ENCODE measurements at places on chromosomes 3 and 15. TPM values are rescaled to one million over a fixed set of nuclear protein-coding genes. Genes with fewer than 3 reads are reported as not detected.

- DNase-seq, result no peak
Measured at GRCh38 chr3:143751643-143752178, 96.6 kb downstream of the SLC9A9 start.

GRCh38 chr3:129122412-129123011 lies 908 bp upstream of the RAB43 start:
- DNase-seq, result no peak

DNA sequence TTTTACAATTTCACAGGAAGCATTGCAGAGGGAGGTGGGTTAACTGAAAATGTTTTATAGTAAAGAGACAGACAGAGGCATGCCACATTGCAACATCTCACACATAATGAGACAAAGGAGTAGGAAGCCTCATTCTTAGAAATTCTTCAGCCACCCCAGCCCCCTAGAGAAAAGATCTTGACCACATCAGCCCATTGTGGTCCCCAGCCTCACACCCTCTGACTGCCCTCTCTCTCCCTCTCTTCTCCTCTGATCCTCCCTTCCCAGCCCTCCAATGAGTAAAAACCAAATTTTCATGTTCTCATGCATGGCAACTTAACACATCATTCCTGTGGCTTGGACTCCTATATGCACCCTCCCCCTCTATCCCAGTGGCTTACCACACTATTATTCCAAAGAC lies 174.1 kb downstream of the UACA start:
- peak; percentile 37 for DNase-seq

- DNase-seq, result no peak
Measured at GRCh38 chr15:47384341-47384740, 333.0 kb upstream of the SEMA6D start.

GRCh38 chr15:71678191-71678590 lies 132.2 kb upstream of the NR2E3 start:
- no peak for DNase-seq

GRCh38 chr15:29066310-29066709 lies 180.5 kb downstream of the APBA2 start:
- no peak for DNase-seq

- no peak for DNase-seq
Measured at GRCh38 chr15:63942486-63943365, 103.6 kb downstream of the DAPK2 start.

DNA sequence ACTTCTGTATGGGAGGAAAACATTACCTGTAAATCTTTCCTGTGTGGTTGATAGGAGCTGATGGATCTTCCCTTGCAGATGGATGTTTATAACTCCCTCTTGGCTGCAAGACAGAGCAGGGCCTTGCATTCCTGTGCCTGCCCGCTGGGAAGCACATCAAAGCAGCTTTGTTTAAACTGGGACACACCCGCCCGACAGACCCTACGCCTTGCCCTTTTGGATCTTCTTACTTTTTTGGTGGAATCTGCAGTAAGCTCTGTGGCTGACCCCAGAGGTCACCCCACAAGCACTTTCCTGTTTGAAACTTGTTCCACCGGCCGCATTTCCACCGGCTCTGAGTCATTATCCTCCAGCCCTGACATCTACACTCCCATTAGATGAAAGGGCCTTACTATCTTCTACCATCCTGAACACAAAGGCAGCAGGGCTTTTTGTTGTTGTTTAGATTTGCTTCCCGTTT lies 244.1 kb upstream of the STT3B start:
- peak; percentile 79 for DNase-seq

The SPINK8 gene
- not detected for total RNA-seq

The BTLA gene
- 17.1 TPM for total RNA-seq

DNA sequence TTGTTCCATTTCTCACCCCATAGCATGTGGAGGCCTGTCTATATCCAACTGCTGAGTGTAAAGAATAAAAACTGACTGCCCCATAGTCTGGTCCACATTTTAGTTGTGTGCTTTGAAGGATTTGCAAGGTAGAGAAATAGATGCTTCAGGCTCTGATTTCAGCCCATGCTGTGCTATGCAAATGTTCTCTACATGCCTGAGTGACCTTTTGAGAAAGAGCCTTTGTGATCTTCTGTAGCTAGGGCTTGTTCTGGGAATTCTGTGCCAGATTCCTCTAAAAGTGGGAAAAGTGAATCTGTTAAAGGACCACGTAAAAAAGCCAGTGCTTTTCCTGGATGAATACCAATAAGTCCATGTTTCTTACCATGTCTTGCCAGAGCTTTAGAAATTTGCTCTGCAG lies 5.2 kb downstream of the KCTD6 start:
- no peak for DNase-seq

GRCh38 chr3:178270838-178271237 lies 265.4 kb upstream of the KCNMB2 start:
- no peak for DNase-seq

GRCh38 chr3:29026286-29026685 lies 254.6 kb upstream of the RBMS3 start:
- no peak for DNase-seq

DNA sequence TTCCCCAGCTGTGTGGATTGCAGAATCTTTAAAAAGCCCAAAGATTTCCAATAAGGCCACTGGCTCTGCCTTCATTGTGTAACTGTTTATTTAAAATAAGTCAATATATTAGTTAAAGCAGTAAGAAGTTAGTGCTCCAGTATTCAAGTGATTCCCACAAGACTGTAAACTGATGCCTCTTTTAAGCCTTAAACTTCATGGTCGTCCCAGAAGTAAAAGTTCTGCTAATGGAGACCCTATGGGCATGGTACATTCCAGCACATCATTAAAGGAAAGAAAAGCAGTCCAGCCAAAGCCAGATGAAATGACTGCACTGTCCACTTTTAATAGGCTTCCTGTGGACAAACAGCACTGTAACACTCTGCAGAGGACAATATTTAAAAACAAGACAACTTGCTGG lies 512.6 kb downstream of the MECOM start:
- no peak for DNase-seq

The REC114 gene
- not detected for total RNA-seq

- no peak for DNase-seq
Measured at GRCh38 chr3:81620849-81621248, 140.6 kb downstream of the GBE1 start.

- no peak for DNase-seq
Measured at GRCh38 chr15:38975282-38975990, 410.8 kb upstream of the RASGRP1 start.

Data from activated CD8-positive, alpha-beta memory T cell treated with anti-CD3 and anti-CD28 coated beads, Interleukin-2, amount 10 ng/mL, durations not matched to agents 7 days and 5 days (primary cell).